ENCODE measurements at places on chromosomes 6 and 20.

DNA sequence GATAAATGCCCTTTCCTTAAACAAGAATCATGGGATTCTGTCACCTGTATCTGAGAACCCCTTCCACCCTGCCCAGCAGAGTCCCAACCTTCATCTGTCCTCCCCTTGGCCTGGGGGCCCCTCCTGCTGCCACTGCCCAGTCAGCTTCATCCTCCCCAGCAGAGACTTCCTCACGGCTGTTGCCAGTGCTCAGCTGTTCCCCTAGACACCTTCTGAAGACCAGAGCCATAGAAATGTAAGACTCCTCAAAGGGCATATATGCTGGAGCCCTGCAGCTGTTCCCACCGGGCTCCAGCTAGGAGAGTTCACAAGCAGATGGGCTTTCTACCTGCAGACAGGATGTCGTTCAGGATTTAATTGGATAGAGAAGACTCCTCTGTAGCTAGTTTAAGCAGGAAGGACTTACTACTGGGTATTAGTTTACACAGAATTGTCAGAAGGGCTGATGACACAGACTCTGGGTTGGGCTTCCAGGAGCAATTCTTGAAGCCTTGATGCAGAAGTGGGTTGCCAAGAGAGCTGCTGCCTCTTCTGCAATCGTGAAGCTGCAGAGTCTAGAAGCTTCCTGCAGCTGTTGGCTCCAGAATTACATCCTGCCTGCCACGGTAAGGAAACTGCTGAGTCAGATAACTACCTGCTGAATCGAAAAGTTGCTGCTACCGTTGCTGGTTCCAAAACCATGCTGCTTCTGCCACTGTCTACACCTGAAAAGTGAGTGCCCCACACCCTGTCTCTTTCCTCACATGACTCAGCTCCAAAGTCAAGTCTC lies 57.1 kb upstream of the MLN start:
- DNase-seq, result peak; percentile 47

- no peak for DNase-seq
These were observed 13.5 kb downstream of the PTPN1 start for GRCh38 chr20:50523552-50524167.

DNA sequence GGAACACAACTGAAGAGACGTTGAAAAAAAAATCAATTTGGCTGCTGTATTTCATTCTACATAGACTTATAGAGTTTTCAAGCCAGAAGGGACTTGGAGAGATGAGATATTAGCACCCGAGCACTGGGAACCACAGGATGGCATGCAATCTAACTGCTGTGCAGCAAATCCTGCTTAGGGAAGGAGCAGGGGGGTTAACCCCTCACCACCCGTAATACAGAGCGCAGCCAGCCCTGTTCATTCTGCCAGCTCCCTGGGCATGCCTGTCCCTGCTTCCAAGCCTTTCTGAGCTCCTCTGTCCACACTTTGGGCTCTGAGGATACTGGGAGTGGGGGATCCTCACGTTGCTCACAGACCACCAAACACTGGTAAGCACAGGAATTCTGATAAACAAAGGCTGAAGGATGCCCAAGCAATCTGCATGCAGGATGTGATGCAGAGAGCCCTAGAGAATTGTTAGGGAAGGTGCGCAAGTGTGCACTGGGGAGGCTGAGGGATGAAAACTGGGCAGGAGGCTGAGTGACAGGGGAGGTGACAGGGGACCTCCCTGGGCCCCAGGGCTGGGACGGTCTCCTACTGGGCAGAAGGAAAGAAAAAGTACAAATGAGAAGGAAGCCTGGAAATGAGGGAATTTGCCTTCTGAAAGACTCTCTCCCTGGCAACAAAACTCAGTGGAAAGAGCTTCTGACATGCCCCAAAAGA lies 34.0 kb downstream of the CPNE5 start:
- DNase-seq, result no peak

GRCh38 chr6:131205481-131206244 lies 70.4 kb downstream of the AKAP7 start:
- no peak for DNase-seq

- no peak for DNase-seq
These were observed 4.5 kb downstream of the TCFL5 start for GRCh38 chr20:62856931-62857619.

DNA sequence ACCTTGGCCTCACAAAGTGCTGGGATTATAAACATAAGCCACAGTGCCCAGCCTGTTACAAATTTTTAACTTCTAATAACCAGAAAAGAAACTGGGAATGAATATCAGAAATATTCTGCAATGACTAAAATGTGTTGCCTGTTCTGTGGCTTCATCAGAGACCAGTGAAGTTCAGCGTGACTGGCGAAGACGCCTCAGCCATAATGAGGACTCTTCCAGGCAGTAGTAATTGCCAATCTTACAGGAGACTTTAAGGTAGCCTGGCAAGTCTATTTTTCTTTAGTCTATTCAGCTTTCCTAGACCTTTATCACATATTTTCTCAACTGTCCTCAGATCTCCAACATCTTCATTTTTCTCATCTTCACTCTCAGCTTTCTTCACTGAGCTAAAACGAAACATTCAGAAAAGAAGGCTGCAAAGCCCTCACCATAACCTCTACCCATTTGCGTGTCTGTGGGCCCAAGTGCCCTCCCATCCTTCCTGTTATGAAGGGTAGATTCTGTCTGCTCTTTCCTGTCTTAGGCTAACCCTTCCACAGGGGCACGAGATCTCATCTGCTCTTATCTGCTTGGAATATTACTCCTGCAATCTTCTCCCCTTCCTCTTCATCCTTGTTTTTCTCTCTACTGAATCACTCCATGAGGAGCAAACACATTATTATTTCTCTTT lies 42.0 kb upstream of the OLIG3 start:
- DNase-seq, result no peak

GRCh38 chr20:51540580-51540979 lies 1.9 kb downstream of the NFATC2 start:
- DNase-seq, result no peak

- peak; percentile 46 for DNase-seq
These were observed 78.9 kb downstream of the SLX4IP start for GRCh38 chr20:10513931-10514575.

DNA sequence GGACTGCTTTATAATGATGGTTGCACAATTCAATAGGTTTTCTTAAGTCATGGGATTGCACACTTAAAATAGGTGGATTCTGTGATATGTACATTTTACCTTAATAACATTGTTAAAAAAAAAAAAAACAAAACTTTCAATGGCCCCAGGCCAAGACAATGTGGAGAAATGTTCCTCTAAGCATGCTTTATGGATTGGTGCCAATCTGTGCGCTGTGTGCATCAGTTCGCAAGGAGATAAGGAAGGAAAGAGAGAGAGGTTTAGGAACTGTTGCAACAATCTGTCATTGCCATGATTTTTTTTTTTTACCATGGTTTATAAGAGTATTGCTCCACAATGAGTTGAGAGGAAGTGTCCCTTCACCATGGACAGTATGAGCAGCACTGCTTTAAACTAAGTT lies 399.6 kb downstream of the PTPRT start:
- no peak for DNase-seq

DNA sequence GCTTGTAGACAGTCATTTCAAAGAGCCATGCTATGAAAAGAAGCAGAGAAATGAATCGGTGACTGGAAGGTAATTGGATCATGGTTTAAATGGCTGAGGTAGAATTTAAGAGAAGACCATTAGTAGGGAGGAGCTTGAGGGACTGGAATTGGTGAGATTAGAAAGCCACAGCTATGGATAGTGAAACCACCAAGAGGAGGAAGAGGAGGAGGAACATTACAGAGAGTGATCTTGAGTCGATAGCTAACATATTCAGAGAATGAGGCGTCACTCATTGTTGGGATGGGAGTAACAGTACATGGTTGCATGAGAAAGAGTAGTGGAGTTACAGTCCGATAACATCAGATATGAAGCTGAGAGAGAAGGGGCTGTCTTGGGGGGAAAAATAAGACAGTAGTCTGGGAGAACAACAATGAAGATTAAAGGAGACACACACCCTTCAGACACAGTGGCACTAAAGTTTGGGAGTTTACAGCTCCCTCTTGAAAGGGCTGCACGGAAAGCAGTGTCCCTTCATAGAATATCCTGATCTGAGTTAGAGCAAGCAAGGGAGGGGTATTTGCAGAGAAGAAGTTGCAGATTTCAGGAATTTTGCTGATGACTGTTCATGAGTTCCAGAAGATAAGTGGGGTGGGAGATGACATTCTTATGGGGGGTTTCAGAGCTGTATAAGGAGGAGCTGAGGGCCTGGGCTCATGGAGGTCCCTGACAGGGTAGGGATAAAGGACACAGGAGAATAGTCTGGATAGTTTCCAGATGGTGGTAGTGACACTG lies 15.1 kb upstream of the LAMP5 start:
- no peak for DNase-seq

GRCh38 chr20:50098259-50098658 lies 14.7 kb downstream of the UBE2V1 start:
- no peak for DNase-seq

GRCh38 chr6:127576874-127577273 lies at the start of gene C6orf58:
Gene C6orf58, plus strand, starts transcription at chr6:127577174. Its CDS starts 12 bp downstream, at chr6:127577186.
- no peak for DNase-seq

GRCh38 chr6:167851370-167851952 lies 24.8 kb downstream of the AFDN start:
- DNase-seq, result no peak

GRCh38 chr6:69232911-69233448 lies 563.8 kb downstream of the LMBRD1 start:
- peak; percentile 77 for DNase-seq

DNA sequence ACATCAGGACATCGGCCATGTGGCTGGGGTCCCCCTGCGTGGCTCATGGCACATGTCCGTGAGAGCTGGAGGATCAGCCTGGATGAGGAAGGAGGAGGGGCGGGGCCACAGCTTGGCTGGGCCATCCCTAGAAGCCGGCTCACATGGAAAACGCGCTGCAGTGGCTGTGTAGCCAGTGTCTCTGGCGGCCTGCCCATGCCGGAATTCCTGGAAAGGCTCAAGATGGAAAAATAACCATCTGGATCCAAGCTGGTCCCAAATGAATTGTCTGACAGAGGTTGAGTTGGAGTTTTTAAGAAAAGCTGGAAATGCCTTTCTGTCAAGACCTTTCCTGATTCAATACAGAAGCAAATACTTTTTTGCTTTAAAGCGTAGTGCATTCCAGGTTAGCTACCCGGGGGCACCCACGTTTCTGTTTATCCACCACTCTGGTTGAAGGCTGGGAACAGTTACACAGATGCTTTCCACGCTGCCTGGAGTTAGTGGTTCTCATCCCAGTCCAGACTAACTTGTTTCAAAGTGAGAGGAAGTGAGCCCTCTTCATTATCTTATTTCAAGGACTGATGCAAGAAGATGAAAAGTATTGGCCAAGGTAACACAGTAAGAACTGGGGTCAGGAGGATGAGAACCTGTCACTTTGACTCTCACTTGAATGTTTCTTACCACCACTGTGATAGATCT lies 99.0 kb downstream of the GMPR start:
- DNase-seq, result peak; percentile 95
